ENCODE measurements at places on chromosomes 2 and 18.

DNA sequence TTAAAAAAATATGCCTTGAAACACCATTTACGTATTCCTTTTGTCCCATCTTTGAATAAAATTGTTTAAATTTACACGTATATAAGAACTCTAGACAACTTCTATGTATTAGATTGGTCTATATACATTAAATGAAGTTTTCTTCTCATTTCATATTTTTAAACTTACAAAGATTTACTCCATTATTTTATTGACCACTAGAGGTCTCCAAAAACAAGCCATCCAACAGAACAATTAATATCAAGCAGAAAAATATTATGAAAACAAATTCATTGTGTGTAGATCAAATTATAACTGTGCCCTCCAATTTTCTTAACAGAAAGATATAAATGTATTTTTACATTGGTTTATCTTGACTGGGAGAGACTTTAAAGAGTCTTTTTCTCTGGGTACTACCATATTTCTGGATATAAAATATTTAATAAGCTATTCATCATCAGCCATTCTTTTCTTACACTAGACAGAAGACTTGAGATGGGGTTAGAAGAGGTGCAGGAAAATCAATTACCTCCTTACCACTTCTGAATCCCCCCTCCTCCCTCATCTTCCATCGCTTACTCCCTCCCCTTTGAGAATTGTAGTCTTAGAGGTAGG lies 66.5 kb downstream of the DPP4 start:
- DNase-seq: no peak

DNA sequence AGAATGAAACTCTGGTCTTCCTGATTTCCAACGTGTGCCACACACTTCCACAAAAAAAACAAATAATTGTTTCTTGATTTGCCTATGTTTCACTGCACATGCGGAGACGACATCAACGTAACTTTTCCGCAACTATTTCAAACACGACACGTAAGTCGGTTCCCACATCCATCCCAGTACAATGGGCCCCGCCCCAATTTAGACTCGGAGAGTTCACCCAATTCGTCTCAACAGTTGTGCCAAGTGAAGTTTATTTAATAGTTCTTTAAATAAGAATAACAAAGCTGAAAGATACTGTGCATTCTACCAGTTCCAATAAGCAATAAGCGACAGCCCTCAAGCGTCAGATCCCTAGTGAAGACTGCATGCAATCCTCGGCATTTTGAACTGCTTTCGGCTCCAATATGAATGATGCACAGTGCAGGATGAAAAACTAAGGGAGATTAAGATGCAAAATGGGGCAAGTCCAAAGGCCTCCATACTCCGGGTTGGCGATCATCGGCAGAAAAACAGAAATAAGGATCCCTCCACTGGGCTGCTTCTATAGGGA lies 664 bp downstream of the CCT4 start:
- no peak for DNase-seq

DNA sequence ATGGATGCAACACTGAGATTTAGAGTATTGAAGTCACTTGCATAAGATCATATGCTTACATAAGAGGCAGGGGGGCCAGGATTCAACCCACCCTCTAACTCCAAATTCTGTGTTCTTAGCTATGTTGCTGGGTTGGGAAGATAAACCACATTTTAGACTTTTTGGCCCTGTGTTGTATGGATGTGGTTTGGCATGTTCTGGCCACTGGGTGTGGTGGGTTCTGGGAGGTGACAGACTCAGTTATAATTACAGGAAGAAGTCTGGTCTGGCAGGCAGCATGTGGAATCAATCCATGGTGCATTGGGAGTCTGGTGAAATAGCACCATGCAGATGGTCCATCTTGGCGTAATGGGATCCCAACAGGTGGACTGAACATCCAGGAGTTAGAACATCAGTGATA lies 138.9 kb downstream of the LTBP1 start:
- no peak for DNase-seq

DNA sequence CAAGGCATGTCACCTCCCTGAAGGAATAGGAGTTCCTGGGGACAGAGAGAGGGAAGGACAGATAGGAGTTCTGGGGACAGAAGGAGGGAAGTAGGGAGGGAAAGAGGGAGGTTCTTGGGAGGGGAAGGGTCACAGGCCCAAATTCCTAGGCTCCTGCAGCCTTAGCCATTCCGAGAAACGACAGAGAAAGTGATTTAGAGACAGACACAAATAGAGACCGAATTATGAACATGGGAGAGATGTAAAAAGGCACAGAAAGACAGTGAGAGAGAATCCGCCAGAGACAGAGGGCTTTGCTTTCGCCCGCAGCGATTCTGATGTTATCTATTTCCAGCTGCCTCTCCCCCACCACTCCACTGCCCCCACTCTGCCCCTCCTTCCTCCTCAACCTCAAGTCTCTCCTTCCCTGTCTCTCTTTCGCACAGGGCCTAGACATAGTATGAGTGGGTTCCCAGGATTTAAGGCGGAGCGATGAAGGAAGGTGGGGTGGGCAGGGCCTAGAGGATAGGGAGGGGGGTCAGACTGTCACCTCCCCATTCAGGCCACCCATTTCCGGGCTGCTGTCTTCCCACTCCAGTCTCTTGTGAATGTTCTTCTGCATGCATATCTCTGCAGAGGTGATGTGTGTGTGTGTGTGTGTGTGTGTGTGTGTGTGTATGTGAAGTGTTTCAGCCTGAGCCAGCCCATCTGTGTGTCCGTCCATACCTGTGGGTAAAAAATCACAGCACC lies 3.3 kb upstream of the WNT6 start:
- no peak for DNase-seq

DNA sequence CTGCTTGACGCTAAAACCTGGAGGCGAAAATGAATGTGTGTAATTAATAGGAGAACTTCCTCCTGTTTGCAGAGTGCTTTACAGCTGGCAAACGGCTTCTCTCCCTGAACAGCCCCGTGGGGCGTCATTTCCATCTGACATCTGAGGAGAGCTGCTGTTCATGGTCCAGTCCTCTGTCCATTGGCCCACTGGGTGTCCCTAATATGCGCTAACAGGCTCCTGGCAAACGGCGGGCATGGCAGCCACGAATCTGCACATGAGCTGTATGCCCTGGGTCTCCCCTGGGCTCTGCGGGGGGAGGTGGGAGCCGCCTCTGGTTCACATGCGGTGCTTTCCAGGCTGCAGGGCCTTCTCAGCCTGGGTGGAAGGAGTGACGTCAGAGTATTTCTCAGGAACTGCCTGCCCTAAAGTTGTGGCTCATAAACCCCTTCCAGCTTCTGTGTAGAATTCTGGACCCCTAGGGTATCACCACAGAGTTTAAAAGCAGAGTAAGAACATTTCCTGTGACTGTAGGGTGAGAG lies 73.2 kb downstream of the LRRFIP1 start:
- peak; percentile 91 for DNase-seq

GRCh38 chr18:58599106-58599505 lies 29.8 kb downstream of the ALPK2 start:
- DNase-seq: no peak

GRCh38 chr2:43270461-43270860 lies 44.1 kb upstream of the ZFP36L2 start:
- no peak for DNase-seq

DNA sequence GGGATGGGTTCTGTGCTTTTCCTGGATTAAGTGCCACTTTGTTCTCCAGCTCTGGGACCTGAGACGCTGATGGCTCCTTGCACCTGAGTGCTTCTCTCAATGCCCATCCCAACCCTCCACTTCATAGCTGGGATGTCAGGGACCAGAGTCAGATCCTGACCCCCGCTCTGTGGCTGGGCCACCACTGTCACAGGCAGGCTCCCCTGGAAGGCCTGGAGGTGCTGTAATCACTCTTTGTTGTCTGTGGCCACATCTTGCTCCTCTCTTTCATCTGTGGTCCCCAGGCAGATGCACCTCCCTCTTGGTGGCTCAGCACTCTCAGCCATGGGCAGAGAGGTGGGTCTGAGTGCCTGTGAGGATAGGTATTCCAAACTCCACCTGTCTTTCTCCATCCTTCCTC lies 62.4 kb downstream of the CAPN13 start:
- no peak for DNase-seq

GRCh38 chr18:28650860-28651259 lies 473.9 kb upstream of the CDH2 start:
- DNase-seq: no peak

GRCh38 chr18:56984731-56985130 lies 162.2 kb upstream of the BOD1L2 start:
- DNase-seq: no peak

GRCh38 chr2:131022731-131023130 lies 70.5 kb downstream of the FAM168B start:
- no peak for DNase-seq

DNA sequence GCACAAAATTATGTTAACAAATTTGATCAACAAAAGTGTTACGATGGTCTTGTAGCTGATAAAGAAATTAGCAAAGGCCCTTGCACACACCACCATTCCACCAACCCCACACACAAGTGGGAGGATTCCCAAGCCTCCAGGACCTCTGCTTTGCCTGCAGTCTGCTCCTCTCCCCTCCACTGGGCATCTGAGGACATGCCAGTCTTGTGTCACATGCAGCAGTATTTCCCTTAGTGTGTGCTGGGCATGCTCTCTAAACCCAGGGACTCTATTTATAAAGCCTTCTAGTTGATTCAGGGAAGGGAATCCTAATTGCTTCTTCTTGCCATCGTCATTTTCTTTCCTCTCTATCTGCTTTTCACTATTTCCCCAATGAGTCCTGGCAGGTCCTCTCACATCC lies 53.3 kb downstream of the KCTD18 start:
- no peak for DNase-seq

DNA sequence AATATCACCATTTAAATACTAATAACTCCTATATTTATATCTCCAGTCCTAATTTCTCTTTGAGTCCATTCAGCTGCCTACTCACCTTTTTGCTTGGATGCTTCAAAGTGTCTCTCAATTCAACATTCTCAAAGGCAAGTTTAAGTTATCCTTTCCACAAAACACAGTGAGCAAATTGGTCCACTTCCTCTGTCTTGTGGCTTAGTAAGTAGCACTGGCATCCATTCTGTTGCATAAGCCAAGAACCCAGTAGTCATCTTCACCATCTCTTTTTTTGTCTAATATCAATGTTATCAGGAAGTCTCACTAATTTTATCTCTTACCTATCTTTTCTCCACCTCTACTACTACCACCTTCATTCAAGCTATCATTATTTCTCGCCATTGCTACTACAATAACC lies 27.4 kb upstream of the IL1RL1 start:
- DNase-seq: no peak

- peak; percentile 72 for DNase-seq
Observed at GRCh38 chr2:207432453-207432852, 97.3 kb upstream of the CREB1 start.

GRCh38 chr2:119106301-119106897 lies 52.2 kb downstream of the C1QL2 start:
- no peak for DNase-seq

- no peak for DNase-seq
Observed at GRCh38 chr2:8680822-8681760, 765 bp upstream of the ID2 start.

- DNase-seq: no peak
Observed at GRCh38 chr18:51164342-51164741, 33.1 kb downstream of the MEX3C start.

DNA sequence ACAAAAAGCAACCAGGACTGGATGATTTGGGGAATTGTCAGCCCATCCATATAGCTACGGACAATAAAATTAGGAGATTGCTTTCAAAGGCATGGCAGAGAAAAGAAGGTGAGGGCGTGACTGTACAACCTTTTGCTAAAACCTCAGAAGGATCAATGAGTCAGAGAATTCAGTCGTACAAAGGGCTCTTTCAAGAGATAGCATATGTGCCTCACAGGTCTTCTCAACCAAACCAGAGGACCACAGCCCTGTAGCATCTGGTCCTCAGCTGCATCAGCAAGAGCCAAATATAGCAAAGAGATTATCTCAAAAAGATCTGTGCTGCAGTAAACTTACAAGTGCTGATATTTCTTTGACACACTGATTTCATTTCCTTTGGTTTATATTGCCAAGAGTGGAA lies 149.9 kb upstream of the RAB6C start:
- DNase-seq: no peak

DNA sequence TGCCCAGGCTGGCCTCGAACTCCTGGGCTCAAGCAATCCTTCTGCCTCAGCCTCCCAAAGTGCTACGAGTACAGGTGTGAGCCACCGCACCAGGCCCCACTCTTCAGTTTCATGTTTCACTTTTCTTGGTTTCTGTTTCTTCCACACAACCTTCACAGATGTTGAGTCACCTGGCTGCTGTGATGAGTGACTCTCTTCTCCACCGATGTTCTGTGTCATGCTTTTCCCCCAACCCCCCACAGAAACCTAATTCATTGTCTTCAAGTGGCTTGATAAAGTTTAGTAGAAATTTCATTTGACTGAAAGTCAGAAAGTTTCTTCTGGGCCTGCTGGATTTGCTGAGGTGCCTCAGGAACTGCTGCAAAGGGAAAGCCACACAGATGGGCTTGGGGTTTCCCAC lies 78.5 kb downstream of the SPHKAP start:
- no peak for DNase-seq

DNA sequence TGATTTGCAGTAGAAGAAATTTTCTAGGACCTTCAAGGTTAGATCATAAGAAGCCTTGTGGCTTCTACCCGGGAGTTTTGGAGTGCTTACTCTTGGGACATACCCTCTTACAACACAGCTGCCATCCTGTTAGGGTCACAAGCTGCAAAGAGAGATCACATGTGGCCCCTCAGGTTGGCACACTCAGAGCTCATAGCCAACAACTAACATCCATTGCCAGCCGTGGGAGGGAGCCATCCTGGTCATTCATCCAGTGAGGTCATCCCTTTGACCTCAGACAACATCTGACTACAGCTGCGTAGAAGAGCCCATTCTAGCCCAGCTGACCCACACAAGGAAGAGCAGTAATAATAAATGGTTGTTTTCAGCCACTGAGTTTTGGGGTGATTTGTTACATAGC lies 76.9 kb upstream of the NABP1 start:
- no peak for DNase-seq

DNA sequence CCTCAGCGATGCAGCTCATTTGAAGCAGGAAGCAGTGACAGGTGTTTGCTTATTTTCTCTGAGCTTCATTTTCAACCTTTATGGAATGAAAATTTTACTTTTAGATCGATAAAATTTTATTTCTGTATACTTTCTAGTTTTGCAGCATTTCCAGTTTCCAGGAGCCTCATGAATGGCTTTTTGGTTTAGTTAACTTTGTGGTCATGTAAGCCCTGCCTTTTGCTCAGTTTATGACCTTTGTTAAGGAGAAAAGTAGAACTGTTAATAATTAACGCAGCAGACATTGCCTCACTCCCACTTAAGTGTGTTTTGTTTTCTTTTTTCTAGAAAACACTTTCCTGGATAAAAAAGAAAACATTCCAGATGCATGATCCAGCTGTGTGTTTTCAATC lies 4.4 kb upstream of the FARP2 start:
- DNase-seq: no peak

DNA sequence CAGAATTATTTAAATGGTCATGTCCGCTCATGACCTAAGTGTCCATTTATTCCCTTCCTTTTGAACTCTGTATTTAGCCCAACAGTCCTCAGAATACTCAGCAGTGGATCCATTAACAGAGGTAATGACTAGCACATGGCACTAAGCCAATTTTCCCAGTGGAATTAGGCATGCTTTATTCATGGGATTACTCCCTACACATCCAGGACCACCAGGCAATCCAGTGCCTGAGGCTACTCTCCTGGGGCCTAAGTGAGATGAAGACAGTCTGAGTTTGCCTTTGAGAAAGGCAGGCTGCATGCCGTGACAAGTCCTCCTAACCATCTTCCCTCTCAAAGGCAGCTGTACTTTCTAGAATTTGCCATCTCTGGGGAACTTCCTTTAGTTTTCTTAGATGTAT lies 128.6 kb downstream of the SPOPL start:
- DNase-seq: no peak
